Hepatic stellate cell (primary cell): ENCODE measurements at places on chromosomes 13 and 19.

- DNase-seq, result no peak
Measured at GRCh38 chr13:102571075-102571474, 25.7 kb upstream of the TPP2 start.

GRCh38 chr13:29858667-29859066 lies 8.2 kb upstream of the UBL3 start:
- no peak for DNase-seq

- no peak for DNase-seq
Measured at GRCh38 chr13:99640260-99640659, 139.0 kb downstream of the TM9SF2 start.

DNA sequence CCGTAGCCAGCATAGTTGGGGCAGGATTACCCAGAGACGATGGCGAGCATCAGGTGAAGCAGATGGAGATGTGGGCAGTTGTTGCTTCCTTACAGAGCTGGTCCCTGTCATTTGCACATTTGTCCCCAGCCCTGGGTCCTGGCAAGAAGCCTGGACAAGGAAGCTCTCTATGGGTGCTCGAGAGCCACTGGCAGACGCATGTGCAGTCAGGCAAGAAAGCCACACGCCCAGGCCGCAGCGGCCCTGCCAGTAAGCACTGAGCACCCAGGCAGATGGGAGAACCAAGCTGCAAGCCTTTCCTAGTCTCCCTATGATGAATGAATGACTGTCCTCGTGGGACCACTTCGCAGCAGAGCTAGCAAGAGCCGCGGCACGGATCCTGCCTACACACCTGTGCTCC lies 182.8 kb downstream of the FOXO1 start:
- no peak for DNase-seq

- no peak for DNase-seq
Measured at GRCh38 chr13:108860418-108860817, 231.0 kb downstream of the MYO16 start.

- DNase-seq, result no peak
Measured at GRCh38 chr13:43268632-43269031, 245.2 kb downstream of the DNAJC15 start.

- DNase-seq, result no peak
Measured at GRCh38 chr13:45368571-45368970, 27.6 kb upstream of the TPT1 start.

- peak; percentile 73 for DNase-seq
Measured at GRCh38 chr19:10120538-10121189, 965 bp upstream of the EIF3G start.

DNA sequence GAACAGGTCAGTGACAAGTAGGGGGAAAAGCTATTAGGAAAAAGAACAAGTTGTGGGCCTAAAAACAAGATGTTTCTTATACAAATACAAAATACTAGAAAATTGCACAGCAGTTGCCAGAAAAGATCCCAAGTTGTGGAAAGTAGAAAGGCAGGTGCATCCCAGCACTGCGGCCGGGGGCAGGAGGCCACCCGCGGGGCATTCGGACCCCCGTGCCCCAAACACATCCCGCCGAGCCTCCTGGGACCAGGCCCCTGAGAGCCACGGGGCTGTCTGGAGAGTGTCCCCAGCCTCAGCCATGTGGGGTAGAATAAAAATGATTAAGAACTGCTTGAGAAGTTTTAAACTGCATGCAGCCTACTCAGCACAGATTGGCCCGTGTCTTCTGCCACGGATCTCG lies 11.4 kb downstream of the RASA3 start:
- no peak for DNase-seq

DNA sequence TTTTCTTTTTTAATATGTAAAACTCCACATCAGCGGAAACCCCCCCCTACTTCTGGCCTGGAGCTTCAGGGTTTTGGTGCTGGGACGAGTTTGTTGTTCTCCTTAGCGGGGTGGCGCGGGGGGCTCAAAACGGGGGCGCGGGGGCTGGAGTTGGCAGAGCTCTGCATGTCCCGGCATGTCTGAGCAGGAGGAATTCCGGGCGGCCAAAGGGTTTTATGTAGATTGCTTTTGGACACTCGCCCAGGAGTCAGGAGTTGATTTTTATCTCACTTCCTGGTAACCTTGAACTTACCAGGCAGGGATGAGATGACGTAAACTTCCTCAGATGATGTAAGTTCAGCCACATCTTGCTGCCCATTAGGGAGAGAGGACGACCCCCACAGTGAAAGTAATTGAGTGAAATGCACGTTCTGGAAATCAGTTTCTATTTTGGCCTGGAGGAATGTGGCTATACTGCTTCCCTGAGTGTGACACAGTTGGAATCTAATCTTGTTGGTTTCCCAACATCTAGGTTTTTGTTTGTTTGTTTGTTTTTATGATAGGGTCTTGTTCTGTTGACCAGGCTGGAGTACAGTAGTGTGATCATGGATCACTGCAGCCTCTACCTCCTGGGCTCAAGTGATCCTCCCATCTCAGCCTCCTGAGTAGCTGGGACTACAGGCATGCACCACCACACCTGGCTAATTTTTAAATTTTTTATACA lies 21.0 kb upstream of the GDF15 start:
- DNase-seq, result peak; percentile 95

- DNase-seq, result no peak
Measured at GRCh38 chr13:114226088-114226487, 8.6 kb upstream of the CDC16 start.

- DNase-seq, result no peak
Measured at GRCh38 chr19:28292822-28293500, 920.0 kb downstream of the UQCRFS1 start.

- peak; percentile 86 for DNase-seq
Measured at GRCh38 chr13:39602614-39603366, at the start of gene LHFPL6. TSS of gene LHFPL6 (minus strand) at chr13:39603193.
